ENCODE measurements at places on chromosomes 5 and 9. TPM values are rescaled to one million over a fixed set of nuclear protein-coding genes. Genes with fewer than 3 reads are reported as not detected.

SHISAL2B gene
- not detected for total RNA-seq

CNTNAP3B gene
- total RNA-seq, result 87.2 TPM

ZNF454 gene
- total RNA-seq, result 1.0 TPM

PLCXD3 gene
- total RNA-seq, result 0.51 TPM

GABRA6 gene
- not detected for total RNA-seq

RAB3C gene
- total RNA-seq, result 0.17 TPM

CCDC180 gene
- total RNA-seq, result 0.37 TPM

ANKS6 gene
- total RNA-seq, result 12.6 TPM

PCDHAC1 gene
- total RNA-seq, result 0.17 TPM

OCLN gene
- 4.4 TPM for total RNA-seq

FGFR4 gene
- total RNA-seq, result 2.6 TPM

SAXO1 gene
- not detected for total RNA-seq

LEAP2 gene
- total RNA-seq, result 0.17 TPM

CCDC171 gene
- 0.98 TPM for total RNA-seq

AK3 gene
- total RNA-seq, result 65.0 TPM

MPDZ gene
- 130 TPM for total RNA-seq

WDR41 gene
- total RNA-seq, result 66.9 TPM

TEX48 gene
- not detected for total RNA-seq

NOTCH1 gene
- 157 TPM for total RNA-seq

NAIP gene
- total RNA-seq, result 3.2 TPM

SUB1 gene
- 212 TPM for total RNA-seq

C5orf52 gene
- total RNA-seq, result not detected

OR13D1 gene
- not detected for total RNA-seq

FOXI1 gene
- total RNA-seq, result not detected

ORM2 gene
- not detected for total RNA-seq

ABO gene
- under 0.01 TPM for total RNA-seq

LCN12 gene
- total RNA-seq, result not detected

GRPEL2 gene
- 61.9 TPM for total RNA-seq

C5orf58 gene
- not detected for total RNA-seq

NR6A1 gene
- 2.9 TPM for total RNA-seq

MCCC2 gene
- total RNA-seq, result 29.3 TPM

IL31RA gene
- 0.19 TPM for total RNA-seq

GAS1 gene
- 1.4 TPM for total RNA-seq

LRRC19 gene
- not detected for total RNA-seq

ADAMTS16 gene
- not detected for total RNA-seq

SLC34A1 gene
- not detected for total RNA-seq

EGFLAM gene
- 0.09 TPM for total RNA-seq

UNC5A gene
- total RNA-seq, result 0.34 TPM

SIT1 gene
- total RNA-seq, result not detected

CDC42SE2 gene
- total RNA-seq, result 55.5 TPM

AHRR gene
- 13.4 TPM for total RNA-seq

DMRT2 gene
- total RNA-seq, result not detected

AJM1 gene
- total RNA-seq, result 1.0 TPM

HACD4 gene
- total RNA-seq, result 0.51 TPM

SLC34A3 gene
- total RNA-seq, result not detected

CDKN2B-AS1 gene
- 2.2 TPM for total RNA-seq

KCNMB1 gene
- total RNA-seq, result not detected

DENND4C gene
- 125 TPM for total RNA-seq

OR1Q1 gene
- not detected for total RNA-seq

QRFP gene
- total RNA-seq, result not detected

PCDHGA8 gene
- total RNA-seq, result 1.4 TPM

FAXDC2 gene
- 11.9 TPM for total RNA-seq

IRX1 gene
- not detected for total RNA-seq

ADAM19 gene
- total RNA-seq, result 43.7 TPM
